ENCODE measurements at places on chromosomes 4 and X.

GRCh38 chrX:86711531-86712180, 563.4 kb downstream of the DACH2 start:
- no peak for DNase-seq

DNA sequence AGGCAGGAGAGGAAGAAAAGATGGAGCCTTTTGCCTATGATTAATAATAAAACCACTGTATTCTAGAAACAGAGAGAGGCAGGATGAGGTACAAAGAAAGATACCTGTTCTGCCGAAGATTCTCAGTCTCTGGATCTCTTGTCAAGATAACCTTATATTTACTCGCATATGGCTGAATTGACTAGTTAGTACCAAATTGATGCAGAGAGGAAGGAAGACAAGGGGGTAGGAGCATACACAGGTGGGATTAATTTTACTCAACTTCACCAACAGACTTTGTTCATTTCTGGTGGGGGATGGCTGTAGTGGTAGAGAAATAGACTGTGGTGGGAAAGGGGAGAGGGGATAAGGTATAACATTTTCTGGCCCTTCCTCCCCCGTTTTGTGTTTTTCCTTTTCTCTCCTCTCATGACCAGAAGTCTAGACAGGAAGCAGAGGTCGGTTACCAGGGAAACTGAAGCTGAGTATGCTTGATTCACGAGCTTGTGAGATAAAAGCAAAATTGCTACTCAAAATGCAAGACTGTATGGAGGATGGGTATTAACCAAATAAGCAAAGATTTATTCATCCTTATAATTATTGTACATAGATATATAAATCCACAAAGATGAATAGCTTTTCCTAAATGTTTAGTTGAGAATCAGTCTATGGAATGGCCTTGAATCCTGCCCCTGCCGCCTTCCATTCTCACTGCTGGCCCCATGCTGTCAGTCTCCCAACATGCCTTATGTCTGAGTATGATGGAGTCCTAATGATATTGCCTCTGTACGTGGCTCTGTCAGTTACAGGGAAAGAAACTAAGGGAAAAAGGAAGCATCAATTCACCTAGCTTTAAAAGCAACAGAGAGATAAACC, 17.8 kb upstream of the PAGE2B start:
- DNase-seq = no peak

DNA sequence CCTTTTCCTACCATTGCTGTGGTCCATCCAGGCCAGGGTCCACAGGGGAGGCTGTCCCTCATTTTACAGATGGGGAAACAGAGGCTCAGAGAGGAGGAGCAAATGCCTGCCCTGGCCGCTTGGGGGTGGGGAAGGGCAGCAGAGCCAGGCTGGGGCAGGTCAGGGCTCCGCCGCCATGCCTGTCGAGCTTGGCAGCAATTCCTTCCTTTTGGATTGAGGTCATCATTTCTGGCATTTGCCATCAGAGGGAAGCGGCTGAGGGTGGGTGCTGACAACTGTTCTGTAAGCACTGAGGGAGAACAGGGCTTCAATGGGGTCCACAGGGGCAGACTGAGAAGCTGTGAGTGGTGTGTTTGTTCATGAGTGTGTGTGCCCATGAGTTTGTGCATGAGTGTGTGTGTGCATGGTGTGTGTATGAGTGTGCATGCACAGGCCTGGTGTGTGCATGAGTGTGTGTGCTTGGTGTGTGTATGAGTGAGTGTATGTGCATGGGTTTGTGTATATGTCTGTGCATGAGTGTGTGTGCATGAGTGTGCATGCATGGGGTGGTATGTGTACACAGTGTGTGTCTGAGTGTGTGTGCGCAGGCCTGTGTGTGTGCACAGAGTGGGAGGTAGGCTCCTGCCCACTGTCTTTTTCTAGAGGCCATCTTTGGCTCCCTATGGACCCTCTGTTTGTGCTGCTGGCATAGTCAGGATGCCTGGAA, 115.2 kb downstream of the SORCS2 start:
- no peak for DNase-seq

DNA sequence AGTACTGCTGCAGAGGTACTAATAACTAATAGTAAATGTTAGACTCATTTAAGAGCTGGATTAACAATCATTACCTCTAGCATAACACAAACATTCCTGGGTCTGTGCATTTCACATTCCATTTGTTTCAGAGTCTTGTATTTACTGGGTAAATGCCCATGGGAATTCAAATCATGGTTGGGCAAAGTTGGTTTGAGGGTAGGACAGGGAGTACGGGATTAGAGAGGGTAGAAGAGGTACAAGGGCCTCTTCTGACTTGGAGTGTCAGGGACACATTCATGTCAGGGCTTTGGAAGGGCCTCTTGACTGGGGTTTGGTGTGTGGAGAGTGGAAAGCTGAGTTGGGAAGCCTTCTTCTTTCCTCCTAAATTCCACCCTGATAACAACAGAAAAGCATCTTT, 65.9 kb downstream of the WWC2 start:
- no peak for DNase-seq

DNA sequence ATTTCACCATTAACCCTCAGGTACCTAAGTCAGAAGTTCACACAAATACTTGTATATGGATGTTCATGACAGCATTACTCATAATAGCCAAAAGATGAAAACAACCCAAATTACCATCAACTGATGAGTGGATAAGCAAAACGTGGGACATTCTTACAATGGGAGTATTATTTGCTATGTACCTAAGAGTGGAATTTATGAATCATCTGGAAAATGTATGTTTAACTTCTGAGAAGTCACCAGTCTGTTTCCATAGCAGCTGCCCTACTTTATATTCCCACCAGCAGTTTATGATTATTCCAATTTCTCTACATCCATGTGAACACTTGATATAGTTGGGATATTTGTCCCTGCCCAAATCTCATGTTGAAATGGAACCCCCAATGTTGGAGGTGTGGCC, 1478.9 kb downstream of the PCDH19 start:
- no peak for DNase-seq

GRCh38 chr4:76293772-76294171, 12.8 kb upstream of the STBD1 start:
- no peak for DNase-seq

DNA sequence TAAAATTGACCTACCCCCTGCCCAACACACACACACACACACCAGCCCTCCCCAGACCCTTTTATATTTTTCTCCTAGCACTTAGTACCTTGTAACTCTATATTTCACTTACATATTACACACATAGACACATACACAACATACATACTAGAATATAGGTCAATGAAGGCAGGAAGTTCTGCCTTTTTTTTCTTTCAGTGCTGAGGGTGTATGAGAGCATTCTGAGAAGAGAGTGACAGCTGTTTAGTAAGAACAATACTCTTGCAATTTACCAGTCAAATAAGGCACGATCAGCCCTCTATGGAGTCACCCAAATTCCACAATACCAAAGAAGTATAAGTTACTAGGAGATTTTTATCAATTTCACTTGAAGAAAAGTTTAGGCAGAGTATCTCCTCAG, 33.5 kb downstream of the ACE2 start:
- no peak for DNase-seq

DNA sequence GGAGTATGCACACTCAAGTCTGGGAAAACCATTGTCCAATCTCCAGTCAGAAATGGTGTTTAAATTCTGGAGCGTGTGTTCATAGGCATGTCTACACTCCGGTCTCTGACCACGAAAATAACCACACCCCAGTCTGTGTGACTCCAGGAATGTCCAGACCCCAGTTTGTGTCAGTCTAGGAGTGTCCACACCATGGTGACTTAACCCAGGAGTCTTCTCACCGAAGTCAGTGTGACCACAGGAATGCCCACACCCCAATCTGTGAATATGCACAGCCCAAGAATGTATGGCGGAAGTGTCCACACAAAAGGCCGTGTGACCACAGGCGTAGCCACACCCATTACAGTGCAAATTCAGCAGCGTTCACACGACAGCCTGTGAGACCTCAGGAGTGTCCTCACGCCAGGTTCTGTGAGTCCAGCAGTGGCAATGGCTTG, 11.4 kb downstream of the FTSJ1 start:
- peak; percentile 86 for DNase-seq

DNA sequence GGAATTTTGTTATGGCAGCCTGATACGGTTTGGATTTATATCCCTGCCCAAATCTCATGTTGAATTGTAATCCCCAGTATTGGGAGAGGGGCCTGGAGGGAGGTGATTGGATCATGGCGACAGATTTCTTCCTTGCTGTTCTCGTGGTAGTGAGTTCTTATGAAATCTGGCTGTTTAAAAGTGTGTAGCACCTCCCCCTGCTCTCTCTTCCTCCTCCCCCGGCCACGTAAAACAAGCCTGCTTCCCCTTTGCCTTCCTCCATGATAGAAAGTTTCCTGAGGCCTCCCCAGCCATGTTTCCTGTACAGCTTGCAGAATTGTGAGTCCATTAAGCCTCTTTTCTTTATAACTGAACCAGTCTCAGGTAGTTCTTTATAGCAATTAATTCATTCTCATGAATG, 37.9 kb downstream of the SUPT20HL2 start:
- DNase-seq = no peak

- DNase-seq = no peak
Measured at GRCh38 chrX:110327336-110327735, 9.5 kb upstream of the AMMECR1 start.

DNA sequence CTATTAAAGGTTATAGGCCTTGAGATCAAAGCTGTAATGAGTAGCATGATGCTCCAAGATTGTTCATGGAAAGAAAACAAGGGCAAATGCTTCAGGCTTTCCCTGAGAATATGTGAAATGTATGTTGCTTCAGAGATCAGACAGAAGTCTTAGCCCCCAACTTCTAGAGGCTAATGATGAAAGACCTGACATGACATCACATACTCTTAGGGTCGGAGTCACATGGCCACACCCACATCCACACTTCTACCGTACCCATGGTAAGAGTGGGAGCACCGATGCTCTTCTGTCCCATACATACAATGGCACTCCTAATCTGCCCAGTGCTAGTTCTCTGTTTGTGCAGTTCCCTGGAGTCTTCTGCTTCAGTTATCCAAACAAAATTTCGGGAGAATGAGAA, 111.9 kb upstream of the ACSL4 start:
- no peak for DNase-seq

DNA sequence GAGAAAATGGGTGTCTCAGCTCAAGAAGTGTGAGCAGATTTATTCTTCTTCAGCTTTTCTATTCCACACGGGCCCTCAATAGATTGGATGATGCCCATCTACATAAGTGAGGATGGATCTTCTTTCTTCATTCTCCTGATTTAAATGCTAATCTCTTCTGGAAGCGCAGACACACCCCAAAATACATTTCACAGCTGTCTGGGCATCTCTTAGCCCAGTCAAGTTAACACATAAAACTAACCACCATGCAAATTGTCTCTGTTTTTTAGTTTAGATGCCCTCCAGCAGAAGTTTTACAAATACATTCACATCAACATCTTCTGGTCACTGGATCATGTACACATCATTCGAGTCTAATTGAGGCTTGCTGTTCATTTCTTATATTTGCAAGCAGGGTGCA, 249.0 kb upstream of the VCX3A start:
- DNase-seq = no peak

DNA sequence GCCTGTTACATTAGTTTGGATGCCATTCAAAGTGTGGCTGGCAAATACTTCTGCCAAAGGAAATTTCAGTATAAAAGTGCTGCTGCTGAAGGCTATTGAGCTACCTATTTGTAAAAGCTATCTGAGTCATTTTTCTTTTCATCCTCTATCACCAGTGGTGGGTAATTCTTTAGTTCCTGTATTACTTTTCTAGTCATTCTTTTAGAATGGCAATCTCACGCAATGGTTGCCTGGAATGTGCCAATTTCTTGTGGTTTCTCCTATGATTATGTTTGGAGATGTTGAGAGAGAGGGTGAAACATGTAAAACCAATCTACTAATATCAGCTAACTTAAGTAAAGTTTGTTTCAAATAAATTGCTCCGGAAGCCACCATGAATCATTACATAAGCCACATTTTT, 685.0 kb downstream of the RAPGEF2 start:
- DNase-seq = peak; percentile 23

GRCh38 chr4:38084877-38085711, 124.9 kb downstream of the PTTG2 start:
- DNase-seq = no peak

DNA sequence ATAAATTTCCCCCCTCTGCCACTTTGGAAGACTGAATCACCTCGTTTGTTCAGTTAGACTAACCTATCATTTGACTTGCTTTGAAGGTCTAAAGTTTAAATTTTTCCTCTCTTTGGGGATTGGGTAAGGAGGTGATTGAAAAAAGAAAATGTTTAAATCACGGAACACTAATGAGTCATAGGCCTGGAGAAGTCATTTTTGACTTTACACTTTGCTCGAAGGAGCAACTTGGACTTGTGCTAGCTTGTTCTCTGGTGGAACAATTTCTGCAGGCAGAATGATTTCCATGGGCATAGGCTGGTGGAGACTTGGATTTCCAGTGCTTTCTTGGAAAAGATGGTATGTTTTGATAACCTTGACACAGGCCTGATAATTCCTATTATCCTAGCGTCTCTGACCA, 10.5 kb upstream of the GLUD2 start:
- no peak for DNase-seq

- DNase-seq = no peak
Measured at GRCh38 chr4:150329373-150329772, 251.1 kb downstream of the DCLK2 start.

DNA sequence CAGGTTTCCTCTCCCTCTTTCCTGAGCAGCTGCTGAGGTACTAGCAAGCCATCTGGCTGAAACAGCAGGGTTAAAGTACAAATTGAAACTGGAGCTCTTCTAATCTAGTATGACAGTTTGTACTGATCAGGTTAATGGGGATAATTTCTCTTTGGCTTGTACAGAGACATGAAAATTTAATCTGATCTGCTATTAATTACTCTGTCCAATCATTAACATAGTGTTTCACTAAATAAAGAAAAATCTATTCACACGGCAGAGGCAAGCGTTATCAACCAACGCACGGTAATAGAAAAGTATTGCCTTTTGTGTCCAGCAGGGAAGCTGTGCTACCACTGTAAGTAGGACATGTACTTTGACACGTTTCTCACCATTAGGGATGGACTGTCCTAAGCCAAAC, 71.1 kb downstream of the IGSF1 start:
- DNase-seq = no peak

GRCh38 chrX:51876441-51876840, 17.0 kb upstream of the MAGED1 start:
- no peak for DNase-seq

- DNase-seq = no peak
Measured at GRCh38 chr4:117702353-117702752, 331.9 kb upstream of the NDST3 start.

DNA sequence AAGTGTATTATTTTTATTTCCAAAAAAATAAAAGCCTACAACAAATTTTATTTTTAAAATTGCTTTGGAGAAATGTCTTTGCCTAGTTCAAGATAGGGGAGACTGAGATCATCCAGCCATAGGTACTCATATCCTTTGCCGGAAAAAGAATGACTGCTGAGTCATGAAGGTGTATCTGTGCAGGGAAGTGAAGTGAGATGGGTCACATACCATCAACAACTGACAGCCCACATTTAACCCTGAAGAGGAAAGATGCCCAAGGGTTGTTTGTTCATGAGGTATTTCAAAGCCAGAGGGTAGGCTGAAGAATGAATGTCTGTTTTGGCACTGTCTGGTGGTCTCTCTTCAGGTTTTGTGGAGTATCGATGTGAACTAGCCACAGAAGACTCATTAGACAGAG, 106.7 kb upstream of the TTC29 start:
- DNase-seq = no peak

All from Calu3 (cell line).